T-helper 17 cell (primary cell): ENCODE measurements at places on chromosomes 6 and 20.

DNA sequence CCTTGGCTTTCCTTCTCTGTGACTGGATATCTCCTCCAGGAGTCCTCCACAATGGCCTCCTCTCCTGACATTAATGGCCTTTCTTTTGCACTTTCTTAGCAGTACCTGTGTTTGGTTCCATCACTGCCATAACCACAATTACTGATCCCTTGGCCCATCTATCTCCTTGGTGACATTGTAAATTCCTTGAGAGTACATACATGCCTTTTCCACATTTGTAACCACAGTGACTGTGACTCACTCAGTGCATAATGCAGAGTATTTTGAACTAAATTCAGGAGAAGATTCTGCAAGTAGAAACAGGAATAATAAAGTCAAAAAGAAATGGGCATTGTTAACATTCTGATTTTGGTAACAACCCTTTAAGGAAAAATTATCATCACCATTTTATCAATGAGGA lies 197.2 kb upstream of the SOX4 start:
- no peak for DNase-seq

DNA sequence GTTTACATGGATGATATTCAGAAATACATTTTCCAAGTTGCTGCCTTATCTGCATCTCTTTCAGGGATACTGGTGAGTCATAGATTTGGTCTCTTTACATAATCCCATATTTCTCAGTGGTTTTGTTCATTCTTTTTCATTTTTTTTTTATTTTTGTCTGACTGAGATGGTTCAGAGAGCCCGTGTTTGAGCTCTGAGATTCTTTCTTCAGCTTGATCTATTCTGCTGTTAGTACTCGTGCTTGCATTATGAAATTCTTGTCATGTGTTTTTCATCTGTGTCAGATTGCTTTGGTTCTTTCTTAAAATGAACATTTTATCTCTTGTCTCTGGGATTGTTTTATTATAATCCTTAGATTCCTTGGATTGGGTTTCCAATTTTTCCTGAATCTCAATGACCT lies 317.3 kb downstream of the DOK5 start:
- no peak for DNase-seq

DNA sequence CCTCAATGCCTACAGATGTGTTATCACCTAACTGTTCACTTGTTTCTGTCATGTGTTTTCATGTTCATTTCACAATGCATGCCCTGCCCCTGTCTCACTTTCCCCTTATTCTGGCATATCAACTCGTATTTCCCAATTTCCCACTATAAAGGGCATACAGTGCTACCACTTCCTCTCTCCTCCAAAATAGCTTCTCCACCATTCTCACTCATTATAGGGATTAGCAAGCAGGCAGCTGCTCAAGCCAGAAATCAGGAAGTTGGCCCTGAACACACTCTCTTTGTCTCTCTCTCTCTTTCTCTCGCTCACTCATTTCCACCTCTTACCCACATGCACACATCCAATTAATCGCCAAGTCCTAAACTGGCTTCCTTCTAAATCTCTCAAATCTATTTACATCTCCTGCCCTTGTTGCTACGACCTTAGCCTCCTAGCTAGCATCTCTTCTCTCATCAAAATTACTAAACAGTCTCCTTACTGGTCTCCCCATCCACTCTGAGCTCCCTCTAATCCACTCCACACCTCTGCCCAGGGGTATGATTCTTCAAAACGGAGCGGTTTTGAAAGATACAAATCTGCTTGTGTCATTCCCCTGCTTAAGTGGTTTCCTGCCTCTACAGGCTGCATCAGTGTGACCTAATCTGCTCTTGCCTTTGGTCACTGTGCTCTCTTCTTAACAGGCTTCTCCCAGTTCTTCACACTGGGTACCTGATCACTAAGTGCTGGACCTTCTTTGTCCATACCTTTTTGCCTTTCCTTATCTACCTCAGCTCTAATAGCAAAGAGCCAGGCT lies 196.2 kb downstream of the BTBD9 start:
- no peak for DNase-seq

DNA sequence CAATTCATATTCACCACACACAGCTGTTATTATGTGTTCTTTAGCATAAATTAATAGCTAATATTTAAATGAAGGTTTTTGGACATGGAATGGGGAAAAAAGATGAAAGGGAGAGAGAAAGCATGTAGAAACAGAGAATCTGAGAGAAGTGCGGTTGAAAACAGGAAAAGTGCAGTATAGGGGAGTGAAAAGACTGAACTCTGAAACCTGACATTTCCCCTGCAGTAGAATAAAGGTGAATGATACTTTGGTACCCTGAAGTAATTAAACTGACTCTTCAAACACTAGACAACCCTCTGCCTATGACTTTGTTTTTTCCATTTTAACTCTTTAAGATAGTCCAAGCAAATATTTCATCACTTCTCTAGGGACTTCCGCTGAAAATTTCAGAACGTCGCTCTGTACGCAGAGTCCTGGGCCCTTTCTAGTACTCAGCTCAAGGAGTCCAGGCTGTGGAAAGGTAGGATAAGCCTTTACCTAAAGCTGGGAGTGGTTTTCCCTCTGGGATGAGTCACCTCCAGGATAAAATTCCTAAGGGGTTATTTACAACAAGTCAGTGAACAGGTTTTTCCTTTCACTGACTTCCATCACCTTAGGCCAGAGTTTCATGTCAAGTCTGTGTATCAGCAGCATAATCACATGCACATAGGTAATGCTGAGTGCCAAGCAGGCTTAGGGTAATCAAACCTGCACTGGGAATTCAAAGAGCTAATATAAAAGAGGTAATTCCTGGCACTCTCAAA lies 614.5 kb downstream of the PKHD1 start:
- DNase-seq, result no peak

- no peak for DNase-seq
Observed at GRCh38 chr6:128062882-128063603, 162.2 kb upstream of the THEMIS start.

GRCh38 chr6:161498359-161498758 lies 224.5 kb upstream of the AGPAT4 start:
- DNase-seq, result no peak

DNA sequence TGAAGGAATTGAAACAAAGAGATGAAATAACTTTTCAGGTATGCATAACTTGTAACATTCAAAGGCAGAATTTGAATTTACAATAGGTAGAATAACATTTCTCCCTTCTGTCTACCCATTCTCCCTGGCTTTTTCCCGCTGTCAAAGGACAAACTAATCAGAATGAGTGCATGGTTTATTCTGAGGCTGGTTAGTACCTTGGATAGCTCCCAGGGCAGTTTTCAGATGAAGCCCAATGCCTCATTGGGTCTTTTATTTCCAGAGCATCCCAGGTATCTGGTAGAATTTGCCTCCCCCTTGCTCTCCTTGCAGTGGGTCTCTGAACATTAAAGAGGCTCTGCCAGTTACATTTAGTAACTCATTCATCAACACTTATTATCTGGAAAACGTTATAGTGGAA lies 665.5 kb downstream of the BCKDHB start:
- no peak for DNase-seq

- DNase-seq, result no peak
Observed at GRCh38 chr6:52415333-52415732, 4.8 kb upstream of the EFHC1 start.

DNA sequence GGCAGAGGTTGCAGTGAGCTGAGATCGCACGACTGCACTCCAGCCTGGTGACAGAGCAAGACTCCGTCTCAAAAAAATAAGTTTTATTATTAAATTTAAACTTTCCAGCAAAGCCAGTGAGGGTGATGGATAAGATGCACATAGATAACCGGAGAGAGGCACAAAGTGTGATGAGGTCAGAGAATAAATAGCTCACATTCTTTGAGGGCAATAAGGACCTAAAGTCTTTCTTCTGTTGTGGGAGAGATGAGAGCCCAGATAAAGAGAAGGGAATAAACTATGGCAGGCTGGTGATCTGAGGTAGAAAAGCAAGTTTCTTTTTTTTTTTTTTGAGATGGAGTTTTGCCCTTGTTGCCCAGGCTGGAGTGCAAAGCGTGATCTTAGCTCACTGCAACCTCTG lies 20.6 kb upstream of the EZR start:
- no peak for DNase-seq

GRCh38 chr6:134111062-134111677 lies 58.7 kb upstream of the SLC2A12 start:
- DNase-seq, result peak; percentile 34

GRCh38 chr6:107936162-107936909 lies 21.7 kb downstream of the SEC63 start:
- no peak for DNase-seq

GRCh38 chr6:112144145-112144926 lies 56.9 kb downstream of the FAM229B start:
- DNase-seq, result no peak

DNA sequence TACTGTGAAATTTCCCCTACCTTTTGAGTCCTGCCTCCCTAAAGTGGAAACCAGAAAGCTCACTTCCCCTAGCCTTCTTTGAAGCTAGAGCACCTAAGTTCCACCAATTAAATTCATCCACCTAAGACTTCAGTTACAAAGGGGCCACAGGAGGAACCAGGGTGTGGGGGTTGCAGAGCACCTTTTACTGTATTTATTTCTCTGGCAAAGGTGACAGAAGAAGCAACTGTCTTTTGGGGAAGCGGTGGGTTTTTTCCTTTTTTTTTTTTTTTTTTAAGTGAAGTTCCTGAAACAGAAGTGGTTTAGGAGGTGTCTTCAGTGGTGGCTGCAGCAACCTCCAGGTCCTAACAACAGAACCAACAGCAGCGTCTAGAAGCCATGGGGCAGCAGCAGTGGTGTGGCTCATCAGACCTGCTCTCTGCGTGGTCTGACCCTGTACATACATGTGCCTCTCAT lies 13.1 kb downstream of the PSMB9 start:
- DNase-seq, result no peak

DNA sequence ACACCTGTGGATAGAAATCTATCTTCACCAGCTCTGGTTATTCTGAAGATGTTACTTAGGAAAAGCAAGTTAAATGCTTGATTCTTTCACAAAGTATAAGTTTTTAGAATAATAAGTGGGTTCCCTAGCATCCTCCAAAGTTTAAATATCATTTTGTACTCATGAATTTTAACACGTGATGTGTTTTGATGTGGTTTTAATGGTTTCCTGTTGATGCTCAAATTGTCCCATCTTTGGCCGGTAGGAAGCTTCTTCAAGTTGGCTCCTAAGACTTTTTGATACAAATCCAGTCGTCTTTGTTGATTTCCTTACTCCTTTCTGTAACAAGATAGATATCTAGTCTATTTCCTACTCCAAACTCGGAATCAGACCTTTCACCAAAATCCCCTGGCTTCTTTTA lies 94.5 kb upstream of the STXBP5 start:
- DNase-seq, result no peak

DNA sequence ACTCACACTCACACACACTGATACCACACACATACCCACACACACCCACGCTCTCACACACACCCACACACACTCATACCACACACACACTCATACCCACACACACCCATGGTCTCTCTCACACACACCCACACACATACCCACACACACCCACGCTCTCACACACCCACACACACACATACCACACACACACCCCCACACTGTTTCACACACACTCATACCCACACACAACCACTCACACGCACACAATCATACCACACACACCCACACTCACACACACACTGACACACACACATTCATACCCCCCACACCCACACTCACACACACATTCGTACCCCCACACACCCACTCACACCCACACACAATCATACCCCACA lies 158.1 kb downstream of the SMOC2 start:
- DNase-seq, result no peak

GRCh38 chr6:105932440-105932839 lies 153.7 kb upstream of the PRDM1 start:
- no peak for DNase-seq

GRCh38 chr6:16058929-16059345 lies 69.9 kb upstream of the MYLIP start:
- DNase-seq, result no peak

DNA sequence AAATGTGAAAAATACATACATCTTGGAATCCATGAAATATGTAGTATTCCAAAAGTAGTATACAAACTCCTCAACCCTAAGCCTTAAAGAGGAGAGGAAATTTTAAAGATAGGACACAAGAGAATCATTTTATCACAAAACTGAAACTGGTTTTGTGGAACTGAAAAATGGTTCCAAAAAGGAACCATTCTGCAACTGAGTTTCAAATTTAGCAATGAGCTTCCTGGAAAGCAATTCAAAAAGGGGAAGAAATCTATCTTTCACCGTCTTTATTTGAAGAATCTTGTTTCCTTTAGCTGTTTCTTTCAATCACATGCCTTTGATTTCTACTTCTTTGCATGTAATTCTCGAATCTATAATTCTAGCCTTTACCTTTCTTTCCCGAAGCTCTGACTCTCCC lies 32.2 kb upstream of the LAMP5 start:
- DNase-seq, result no peak

DNA sequence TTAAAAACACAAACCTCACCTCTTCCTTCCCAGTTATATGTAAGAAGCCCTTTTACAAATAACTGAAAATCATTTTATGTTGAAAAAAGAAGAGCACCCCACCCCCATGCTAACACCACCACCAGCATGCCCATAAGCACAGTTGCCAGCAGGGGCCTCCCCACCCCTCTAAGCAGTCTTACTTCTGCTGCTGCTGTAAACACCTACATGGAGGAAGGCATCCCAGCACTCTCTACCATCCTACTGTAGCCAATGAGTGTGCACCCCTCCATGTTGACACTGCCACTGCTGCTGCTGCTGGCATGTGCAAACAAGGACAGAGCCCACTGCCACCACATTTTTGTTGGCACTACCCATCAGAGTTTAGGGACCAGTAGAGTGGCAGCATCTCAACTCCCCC lies 49.6 kb upstream of the PHIP start:
- no peak for DNase-seq

DNA sequence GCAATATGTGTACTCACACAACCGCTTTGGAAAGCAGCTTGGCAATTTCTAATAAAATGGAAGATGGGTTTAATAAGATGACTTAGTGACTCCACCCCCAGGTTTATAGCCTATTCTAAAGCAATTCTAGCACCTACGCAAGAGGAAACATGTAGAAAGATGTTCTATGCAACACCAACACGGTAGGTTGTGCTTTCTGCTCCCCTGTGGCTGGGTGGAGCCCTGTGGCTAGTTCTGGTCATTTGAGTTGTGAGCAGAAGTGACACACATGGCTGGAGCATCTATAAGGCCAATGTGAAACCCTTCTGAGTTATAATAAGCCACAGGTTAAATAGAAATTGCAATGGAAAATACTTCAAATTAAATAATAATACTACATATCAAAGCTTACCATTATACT lies 310.7 kb downstream of the CD83 start:
- DNase-seq, result no peak

GRCh38 chr20:23782366-23782983 lies 31.7 kb upstream of the CST1 start:
- DNase-seq, result no peak

GRCh38 chr6:45574014-45574461 lies 196.3 kb upstream of the SUPT3H start:
- DNase-seq, result no peak
